ENCODE measurements at places on chromosomes 6 and 20. TPM values are rescaled to one million over a fixed set of nuclear protein-coding genes. Genes with fewer than 3 reads are reported as not detected.

BPI gene
- total RNA-seq = not detected

EDEM2 gene
- total RNA-seq = 49.0 TPM

LY86 gene
- total RNA-seq = not detected

LY6G6C gene
- total RNA-seq = 0.39 TPM

GABRR2 gene
- 1.2 TPM for total RNA-seq

CST4 gene
- total RNA-seq = not detected

PRSS16 gene
- total RNA-seq = 10.2 TPM

ZNF831 gene
- not detected for total RNA-seq

CALHM4 gene
- total RNA-seq = not detected

SLC24A3 gene
- total RNA-seq = 0.11 TPM

SLC22A16 gene
- not detected for total RNA-seq

PCNA gene
- total RNA-seq = 137 TPM

GSTA1 gene
- not detected for total RNA-seq

NTSR1 gene
- total RNA-seq = 0.11 TPM

CST5 gene
- not detected for total RNA-seq
